ENCODE measurements at places on chromosomes 11 and 22. TPM values are rescaled to one million over a fixed set of nuclear protein-coding genes. Genes with fewer than 3 reads are reported as not detected.

Gene CYTH4
- total RNA-seq, result 41.1 TPM

Gene SPI1
- total RNA-seq, result 144 TPM

Gene PSMC3
- total RNA-seq, result 112 TPM

Gene PRG3
- total RNA-seq, result not detected

Gene TH
- total RNA-seq, result not detected

Gene SAA1
- total RNA-seq, result 24.1 TPM

Gene BCO2
- total RNA-seq, result 10.9 TPM

Gene DKK3
- 125 TPM for total RNA-seq

Gene OR51B5
- not detected for total RNA-seq

Gene CASP5
- 3.4 TPM for total RNA-seq

DNA sequence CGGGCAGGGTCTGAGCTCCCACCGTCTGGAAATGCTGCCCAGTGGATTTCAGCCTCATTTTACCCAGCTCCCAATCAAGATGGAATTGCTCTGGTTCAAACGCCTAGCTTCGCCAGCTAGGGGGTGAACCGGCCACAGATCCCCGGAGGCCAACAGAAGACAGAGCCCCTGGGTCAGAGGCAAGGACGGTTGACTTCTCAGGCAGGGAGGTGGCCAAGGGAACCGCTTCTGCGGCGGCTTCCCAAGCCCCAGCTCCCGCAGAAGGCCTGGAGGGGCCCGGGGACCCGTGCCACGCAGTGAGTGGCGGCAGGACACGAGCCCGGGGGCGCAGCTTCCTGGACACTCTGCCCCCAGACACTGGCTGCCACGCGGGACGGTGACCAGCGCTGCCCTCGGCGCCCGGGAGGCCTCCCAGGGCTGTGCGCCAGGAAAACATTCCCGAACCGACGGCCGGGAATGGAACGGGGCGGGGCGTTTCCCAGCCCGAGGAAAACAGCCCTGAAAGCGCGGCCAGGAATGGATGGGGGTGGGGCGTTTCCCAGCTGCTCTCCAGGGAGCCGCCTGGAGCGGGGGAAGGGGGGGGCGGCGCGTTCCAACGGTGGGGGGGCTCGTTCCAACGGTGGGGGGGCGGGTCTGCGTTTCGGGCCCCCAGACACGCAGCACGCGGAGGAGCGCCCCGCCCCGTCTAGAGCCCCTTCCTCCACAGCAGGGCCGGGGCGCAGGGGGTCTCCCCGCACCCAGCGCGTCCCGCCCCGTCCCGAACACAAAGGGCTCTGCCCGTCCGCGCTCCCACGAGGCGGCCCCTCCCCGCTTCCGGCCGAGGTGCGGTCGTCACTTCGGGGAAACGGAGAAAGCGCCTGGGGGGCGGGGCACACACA lies 13.5 kb upstream of the B4GALNT4 start:
- DNase-seq, result peak; percentile 91

DNA sequence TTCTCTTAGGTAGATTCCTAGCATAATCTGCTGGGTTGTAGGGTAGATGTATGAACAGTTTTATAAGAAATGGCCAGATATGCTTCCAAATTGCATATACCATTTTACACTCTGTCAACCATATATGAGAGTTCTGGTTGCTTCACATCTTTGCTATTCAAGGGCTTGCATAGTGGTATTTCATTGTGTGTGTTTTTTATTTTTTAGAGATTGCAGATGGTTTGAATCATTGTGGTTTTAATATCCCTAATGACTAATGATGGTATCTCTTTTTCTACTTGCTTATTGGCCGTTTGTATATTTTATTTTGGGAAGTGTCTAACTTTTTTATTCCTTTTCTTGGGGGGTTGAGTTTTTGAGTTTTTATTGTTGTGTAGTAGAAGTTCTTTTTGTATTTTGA lies 26.9 kb downstream of the RNF214 start:
- DNase-seq, result no peak

DNA sequence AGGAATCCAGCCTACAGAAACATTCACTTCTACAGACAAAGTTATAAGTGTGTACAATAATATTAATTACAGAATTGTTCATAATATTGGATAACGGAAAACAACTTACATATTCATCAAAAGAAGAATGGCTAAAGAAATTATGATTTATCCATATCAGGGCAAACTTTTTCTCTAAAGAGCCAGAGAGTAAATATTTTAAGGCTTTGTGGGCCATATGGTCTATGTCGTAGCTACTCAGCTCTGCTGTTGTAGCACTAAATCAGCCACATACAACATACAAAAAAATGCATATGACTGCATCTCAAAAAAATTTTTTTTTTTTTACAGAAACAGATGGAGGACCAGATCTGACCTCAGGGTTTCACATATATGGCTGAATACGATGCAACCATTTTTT lies 96.7 kb upstream of the GALNT18 start:
- no peak for DNase-seq

DNA sequence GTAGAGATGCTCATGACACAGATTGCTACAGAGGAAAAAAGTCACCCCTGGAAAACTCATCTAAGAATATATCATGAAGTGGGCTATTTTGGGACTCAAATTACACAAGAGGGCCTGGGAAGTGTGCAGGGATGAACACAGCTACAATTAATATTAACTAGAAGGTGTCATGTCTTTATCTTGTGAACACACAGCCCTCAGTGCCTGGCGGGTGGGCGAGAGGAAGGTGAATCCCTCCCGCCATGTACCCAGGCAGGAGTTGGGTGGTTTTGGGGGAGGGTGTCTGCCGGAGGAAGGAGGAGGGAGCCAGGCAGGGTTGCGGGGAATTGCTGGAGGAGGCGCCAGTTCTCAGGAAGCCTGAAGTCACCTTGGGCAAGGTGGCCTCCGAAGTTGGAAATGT lies 5.1 kb upstream of the FAM83F start:
- no peak for DNase-seq

- DNase-seq, result peak; percentile 31
Measured at GRCh38 chr22:37930270-37930951, 23.0 kb downstream of the C22orf23 start.

GRCh38 chr11:9073466-9074225 lies 17.8 kb downstream of the SCUBE2 start:
- no peak for DNase-seq

DNA sequence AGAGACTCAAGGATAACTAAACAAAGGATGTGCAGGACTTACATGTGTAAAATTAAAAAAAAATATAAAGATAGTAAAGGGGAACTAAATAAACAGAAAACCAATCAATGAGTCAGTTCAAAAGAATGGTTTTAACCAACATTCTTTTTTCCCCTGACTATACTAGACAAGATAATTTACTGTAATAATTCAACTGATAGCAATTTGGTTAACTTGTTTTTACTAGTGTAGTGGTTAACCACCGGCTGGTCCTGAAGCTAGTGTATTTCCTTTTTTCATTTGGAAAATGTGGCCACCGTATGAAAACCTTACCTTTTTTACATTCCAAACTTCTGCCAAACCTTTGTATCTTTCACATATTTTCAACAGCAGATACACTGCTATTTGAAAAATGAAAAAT lies 123.1 kb downstream of the ARHGAP42 start:
- DNase-seq, result no peak

- DNase-seq, result peak; percentile 29
Measured at GRCh38 chr11:109729761-109730160, 307.8 kb downstream of the C11orf87 start.

DNA sequence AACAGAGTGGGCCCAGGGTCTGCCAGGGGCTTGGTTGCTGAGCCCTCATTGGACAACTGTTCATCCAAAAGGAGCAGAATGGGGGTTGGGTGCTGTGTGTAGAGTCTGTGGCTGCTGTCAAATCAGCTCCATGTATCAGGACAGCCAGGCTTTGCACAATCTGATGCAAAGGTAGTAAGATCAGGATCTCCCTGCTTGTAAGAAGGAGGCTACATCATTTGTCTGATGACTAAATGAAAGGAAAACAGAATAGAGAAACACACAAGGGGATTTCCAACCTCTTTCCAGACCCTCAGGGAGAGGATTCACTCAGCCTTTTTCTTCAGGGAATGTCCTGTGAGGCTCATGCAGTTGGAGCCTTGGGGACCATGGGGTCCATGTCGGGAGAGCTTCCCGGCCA lies 7.2 kb downstream of the MICAL2 start:
- DNase-seq, result no peak

- DNase-seq, result no peak
Measured at GRCh38 chr22:49546811-49547585, 280.7 kb downstream of the BRD1 start.

DNA sequence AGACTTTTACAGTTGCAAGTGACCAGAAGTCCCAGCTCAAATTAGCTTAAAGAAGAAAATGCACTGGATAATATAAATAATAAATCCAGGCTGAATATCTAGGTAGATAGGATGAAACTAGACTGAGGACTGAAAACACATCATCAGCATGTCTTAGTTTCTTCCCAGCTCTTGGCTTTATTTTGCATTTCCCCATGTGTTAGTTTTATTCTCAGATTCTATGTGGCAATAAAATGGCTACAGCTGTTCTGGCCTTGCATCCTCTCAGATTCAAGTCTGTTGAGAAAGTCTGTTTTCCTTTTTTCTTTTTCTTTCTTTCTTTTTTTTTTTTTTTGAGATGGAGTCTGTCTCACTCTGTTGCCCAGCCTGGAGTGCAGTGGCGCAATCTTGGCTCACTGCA lies 22.6 kb upstream of the CAT start:
- no peak for DNase-seq

- DNase-seq, result no peak
Measured at GRCh38 chr22:31268281-31268680, 24.0 kb downstream of the PIK3IP1 start.

DNA sequence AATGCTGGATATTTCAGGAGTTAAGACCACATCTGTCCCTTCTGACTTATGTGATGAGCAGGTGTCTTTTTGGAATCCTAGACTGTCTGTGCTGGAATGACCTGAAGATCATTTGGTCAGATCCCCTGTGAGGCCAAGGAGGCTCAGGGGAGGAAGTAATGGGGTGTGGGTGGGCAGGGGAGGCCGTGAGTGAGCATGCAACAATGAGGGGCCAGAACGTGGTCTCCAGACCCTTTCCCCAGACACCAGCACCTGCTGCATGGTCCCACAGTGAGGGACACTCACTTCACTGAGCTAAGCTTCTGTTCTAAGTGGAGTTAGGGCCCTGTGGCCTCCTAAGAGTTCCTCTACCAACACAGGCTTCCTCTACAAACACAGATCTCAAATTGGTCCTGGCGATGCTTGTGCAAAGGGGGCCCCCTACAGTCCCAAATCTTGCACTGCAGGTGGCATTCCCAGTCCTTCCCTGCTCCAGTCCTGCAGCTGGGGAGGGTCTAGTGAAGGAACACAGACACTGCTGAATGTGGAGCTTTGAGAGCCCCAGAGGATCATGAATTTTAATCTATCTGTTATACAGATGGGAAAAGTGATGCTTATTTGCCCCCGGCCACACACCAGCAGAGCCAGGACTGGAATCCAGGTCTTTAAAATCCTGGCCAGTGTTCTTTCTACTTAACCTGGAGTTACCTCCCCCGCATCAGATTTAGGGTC lies 7.4 kb downstream of the USP2 start:
- no peak for DNase-seq

- no peak for DNase-seq
Measured at GRCh38 chr11:61367406-61367805, 5.2 kb downstream of the TMEM138 start.

DNA sequence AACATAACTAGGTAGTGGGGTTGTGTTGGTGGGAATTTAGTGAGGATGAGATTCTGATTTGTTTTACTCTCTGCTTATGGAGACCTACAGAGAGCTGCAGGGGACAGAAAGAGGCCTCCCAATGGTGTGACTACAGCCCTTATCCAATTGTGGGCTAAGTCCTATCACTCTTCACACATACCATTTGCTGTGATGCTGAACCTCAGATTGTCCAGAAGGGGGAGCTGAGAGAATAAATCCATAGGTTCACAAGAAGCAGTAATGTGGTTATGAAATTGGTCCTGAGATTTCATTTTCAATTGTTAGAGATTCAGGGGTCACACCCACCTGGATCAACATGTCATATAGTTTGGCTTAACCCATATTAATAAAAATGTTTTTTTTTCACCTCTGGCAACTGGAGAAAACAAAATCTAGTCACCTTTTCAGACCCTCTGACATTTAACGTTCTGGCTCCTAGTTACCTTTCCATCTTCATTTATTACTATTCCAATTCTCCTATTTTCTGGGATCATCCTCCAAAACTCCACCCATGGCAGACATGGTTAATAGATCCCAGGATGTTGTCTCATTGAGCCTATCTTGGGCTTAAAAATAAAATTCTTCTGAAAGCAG lies 53.3 kb upstream of the PTPN5 start:
- no peak for DNase-seq

DNA sequence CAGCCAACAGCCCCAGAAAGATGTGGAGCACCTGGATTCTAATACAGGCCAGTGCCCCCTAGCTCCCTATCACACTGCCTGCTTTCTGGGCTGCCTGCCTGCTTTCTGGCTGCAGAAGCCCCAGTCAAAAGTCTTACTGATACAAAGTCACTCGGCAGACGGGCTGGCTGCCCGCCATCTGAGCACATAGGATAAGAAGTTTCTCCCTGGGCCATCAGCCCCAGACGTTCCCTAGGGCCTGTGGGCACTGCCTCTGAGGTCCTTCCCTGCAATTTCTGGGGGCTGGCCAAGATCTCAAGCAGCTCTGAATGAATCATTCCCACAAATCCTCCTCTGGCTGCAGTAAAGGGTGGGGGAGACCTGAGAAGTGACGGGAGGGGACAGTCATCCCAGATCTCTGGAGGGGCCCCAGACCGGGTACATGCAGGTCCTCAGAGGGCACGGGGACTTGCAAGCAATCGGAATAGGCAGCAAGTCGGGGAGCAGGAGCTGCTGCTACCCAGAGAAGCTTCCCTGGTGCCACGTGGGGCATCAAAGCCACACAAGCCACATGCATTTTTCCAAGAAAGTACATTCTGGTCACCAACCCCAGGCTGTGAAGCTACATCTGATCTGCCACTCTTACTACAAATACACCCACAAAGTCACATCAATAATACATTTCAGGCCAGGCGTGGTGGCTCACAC lies 4.7 kb downstream of the TPST2 start:
- peak; percentile 69 for DNase-seq

- DNase-seq, result peak; percentile 6
Measured at GRCh38 chr11:71236836-71237475, 15.4 kb downstream of the SHANK2 start.

DNA sequence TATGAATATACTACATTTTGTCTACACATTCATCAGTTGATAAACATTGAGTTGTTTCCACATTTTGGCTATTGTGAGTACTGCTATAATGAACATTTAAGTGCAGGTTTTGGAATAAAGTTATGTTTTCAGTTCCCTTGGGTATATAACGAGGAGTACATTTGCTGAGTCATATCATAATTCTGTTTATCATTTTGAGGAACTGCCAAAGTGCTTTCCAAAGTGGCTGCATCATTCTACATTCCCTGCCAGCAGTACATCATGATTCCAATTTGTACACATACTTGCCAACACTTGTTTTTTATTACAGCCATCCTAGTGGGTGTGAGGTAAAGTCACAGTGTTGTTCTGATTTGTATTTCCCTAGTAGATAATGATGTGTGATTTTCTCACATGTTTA lies 1458.6 kb upstream of the TENM4 start:
- DNase-seq, result no peak

Data from upper lobe of left lung (tissue), 6 donors.